ENCODE measurements at places on chromosomes 7 and 10.

- DNase-seq, result no peak
These were observed 140.9 kb downstream of the ADCYAP1R1 start for GRCh38 chr7:31192986-31193385.

GRCh38 chr10:69646185-69647060, 16.4 kb downstream of the FAM241B start:
- no peak for DNase-seq

- DNase-seq, result no peak
These were observed 2.7 kb downstream of the CHST15 start for GRCh38 chr10:124090601-124091209.

DNA sequence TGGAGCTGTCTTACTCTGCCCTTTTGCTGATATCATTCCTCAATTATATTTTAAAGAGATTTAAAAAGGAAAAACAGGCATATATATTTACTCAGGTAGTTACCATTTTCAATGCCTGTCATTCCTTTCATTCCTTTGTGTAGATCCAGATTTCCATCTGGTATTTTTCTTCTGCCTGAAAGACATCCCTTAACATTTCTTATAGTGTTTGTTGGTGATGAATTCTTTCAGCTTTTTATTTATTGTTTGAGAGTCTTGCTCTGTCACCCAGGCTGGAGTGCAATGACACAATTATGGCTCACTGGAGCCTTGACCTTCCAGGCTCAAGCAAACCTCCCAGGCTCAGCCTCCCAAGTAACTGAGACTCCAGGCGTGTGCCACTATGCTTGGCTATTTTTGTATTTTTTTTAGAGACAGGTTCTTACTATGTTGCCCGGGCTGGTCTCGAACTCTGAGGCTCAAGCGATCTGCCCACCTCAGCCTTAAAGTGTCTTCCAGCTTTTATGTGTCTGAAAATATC, 5.6 kb upstream of the POM121 start:
- DNase-seq, result no peak

GRCh38 chr10:119737823-119738222, 12.0 kb downstream of the INPP5F start:
- no peak for DNase-seq

DNA sequence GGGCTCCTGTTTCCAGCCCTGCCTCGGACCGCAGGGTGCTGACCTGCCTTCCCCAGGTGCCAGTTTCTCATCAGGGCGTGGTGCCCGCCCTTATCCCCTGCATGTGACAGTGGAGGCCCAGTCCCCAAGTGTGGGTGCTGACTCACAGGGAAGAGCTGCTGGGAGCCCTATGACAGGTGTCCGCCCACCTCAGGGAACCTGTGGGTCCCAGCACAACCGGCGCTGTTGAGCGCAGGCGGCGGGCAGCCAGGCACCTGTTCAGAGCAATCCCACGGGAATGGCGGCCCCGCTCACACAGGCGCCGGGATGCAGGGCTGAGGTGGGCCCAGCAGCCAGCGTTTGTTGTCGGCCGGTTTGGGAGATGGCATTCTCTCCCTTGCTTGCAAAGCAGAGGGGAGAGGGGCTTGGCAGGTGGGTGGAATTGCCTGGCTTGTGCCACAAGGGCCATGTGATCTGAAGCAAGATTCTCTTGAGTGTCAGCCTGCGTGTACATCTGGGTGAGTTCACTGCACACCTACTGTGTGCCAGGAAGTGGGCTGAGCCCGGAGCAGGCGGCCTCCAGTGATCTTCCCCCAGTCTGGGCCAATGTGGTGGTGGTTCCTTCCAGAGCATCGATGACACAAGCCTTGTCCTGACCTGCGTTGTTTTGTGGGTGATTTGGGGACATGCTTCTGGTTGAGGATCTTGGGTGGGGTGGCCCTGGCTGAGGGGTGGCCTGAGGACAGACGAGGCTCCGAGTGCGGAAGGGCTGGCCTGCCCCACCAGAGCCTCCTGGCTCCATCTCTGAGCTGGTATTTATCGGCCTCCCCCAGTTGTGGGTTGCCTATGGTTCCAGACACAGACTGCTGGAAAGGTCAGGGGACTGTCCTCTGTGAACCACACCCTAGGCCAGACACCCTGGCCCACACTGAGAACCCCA, 2.4 kb downstream of the PWWP2B start:
- DNase-seq, result no peak

GRCh38 chr7:16318989-16319915, 102.1 kb downstream of the CRPPA start:
- no peak for DNase-seq

- DNase-seq, result no peak
These were observed 129.0 kb downstream of the MARCHF5 start for GRCh38 chr10:92419740-92420545.

GRCh38 chr10:100072514-100072913, 9.2 kb downstream of the CPN1 start:
- DNase-seq, result no peak

GRCh38 chr10:50431791-50432190, 180.5 kb upstream of the ASAH2 start:
- DNase-seq, result no peak

- no peak for DNase-seq
These were observed 78.3 kb downstream of the ATRNL1 start for GRCh38 chr10:115171392-115171960.

Data from effector CD4-positive, alpha-beta T cell (primary cell).